Stimulated activated CD4-positive, alpha-beta T cell treated with anti-CD3 and anti-CD28 coated beads, Interleukin-1b, Interleukin-23, amount 100 ng/mL, for 1 hour (primary cell): ENCODE measurements at places on chromosomes 7 and 10.

DNA sequence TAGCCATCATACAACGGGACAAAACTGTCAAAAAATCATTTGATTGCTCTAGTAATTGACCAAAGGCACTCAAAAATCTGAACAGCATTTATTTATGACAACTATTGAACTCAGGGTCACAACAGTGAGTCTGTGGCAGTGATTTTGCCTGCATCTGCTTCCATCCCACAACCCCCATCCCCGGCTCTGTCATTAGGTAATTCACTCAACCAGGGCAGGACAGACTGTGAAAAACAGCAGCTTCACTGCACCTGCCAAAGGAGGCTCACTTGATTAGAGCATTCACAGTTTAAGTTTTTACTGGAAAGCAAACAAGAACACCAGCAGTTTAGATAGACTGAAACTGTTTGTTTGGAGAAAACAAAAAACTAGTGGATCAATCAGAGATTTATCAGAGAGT, 22.2 kb downstream of the NRCAM start:
- no peak for DNase-seq

GRCh38 chr7:35716038-35716803, 21.3 kb upstream of the HERPUD2 start:
- no peak for DNase-seq

DNA sequence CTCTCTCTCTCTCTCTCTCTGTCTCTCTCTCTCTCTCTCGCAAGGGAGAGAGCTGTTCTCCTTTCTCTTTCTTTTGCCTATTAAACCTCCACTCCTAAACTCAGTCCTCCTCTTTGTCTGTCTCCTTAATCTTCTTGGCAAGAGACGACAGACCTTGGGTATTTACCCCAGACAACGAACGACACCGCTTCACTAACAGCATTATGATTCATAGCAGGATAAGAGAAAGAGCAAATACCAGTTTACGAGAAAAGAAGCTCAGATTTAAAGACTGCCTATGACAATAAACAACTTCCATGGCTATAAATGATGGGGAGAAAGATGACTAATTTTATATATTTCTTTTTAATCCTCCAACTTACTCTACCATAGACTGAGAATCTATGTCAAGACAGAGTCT, 1396.5 kb upstream of the CELF2 start:
- no peak for DNase-seq

DNA sequence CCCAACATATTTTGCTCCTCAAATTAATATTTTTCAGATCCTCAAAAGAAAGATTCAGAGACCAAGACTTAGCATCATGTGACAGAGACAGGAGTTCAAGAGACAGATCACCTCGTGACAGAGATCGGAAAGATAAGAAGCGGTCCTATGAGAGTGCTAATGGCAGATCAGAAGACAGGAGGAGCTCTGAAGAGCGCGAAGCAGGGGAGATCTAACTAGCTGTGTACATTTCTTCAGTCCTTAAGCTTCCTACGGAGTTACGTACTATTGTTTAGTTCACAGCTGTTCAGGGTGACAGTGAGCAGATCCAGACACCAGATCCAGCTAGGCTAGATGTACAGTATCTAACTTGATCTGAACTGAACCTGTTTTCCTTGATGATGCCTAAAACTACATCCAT, 61.3 kb downstream of the KLRG2 start:
- DNase-seq = no peak

DNA sequence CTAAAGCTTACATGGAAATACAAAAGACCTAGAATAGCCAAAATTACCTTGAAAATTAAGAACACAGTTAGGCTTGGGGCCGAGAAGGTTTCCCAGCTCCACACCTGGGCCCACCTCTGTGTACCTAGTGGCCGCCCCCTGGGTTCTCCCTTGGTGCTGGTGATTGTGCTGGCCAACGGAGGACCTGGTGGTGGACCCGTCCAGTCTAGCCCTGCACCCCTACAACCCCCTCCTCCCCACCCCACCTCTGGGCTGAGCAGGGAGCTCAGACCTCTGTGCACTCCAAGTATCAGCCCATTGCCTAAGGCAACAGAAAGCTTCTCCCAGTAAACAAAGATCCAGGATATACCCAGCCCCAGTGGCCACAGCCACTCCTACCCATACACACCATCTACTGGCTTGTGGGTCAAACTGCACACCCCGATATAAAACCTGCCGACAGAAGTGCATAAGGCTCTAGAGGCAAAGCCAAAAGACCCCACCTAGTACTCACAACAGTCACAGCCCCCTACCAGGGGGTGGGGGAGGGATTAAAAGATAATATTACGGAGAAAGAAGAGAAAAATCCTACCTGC, 105.0 kb upstream of the DIP2C start:
- no peak for DNase-seq

DNA sequence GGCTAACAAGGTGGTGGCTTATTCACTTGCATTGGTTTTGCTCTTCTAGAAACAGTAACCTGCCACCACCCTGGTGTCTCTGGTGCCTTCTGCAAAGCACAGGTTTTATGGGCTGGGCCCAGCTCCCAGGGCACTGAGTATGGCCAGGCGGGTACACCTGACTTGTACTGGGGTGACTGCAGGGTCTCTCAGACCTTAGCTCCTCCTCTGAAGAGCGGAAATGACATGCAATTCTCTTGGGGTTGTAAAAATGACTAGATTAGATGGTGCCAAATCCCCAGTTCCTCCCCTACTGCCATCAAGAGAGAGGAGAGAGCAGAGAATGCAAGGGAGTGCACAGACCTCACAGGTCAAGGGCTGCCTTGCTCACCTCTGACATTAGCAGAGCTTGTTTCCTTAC, 14.7 kb downstream of the ESYT2 start:
- DNase-seq = no peak

- DNase-seq = no peak
These were observed 179.9 kb upstream of the TMEM106B start for GRCh38 chr7:12031186-12031585.

DNA sequence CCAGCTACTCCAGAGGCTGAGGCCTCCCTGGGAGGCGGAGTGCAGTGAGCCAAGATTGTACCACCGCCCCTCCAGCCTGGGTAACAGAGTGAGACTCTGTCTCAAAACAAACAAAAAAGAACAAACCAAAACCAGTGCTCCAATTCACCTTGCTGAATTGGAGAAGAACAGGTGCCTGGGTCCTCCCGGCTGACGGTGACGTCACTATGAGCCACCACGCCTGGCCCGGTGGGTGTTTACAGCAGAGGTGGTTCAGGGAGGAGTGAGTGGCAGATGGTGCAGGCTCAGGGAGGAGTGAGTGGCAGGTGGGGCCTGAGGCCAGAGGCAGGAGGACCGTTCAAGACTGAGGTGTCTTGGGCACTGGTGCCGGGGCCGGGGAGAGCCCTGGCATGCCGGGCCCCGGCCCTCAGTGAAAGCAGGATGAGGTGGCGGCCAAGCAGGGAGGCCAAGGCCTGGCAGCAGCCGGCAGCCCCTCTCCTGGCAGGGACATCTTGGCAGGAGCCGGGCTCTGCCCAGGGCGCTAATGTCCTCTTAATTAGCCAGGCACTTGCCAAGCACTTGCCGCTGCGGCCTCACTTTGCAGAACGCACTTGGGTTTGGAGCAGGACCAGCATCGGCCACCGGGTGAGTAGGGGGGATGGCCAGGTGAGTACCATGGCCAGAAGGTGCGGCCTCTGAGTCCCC, 162.8 kb upstream of the TNRC18 start:
- no peak for DNase-seq

- DNase-seq = no peak
These were observed 15.3 kb downstream of the ECHDC3 start for GRCh38 chr10:11757454-11757820.
